Activated CD4-positive, alpha-beta T cell treated with anti-CD3 and anti-CD28 coated beads, Interleukin-2, amount 50 U/mL, for 48 hours (primary cell): ENCODE measurements at places on chromosomes 5 and 9.

DNA sequence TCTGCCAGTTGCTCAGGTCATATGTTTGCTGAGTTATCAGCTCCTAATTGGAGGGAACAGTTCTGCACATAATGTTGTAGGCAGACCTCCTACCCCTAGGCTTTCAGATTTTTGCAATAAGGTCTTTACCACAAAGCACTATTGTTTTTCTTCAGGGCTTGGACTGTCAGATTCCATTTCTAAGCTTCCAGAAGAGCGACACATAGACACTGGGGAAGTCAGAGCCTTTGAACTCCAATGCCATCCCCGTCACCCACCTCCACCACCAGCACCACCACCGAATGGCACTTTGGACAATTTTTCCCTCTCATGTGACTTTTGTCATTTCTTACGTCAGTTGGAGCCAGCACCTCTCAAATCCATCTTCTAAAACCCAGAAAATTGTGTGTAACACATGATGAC lies 28.3 kb upstream of the SPRY4 start:
- no peak for DNase-seq

- no peak for DNase-seq
These were observed 35.9 kb downstream of the ZNF618 start for GRCh38 chr9:113911850-113912557.

- no peak for DNase-seq
These were observed 4.0 kb downstream of the PTGES2 start for GRCh38 chr9:128123451-128124080.

DNA sequence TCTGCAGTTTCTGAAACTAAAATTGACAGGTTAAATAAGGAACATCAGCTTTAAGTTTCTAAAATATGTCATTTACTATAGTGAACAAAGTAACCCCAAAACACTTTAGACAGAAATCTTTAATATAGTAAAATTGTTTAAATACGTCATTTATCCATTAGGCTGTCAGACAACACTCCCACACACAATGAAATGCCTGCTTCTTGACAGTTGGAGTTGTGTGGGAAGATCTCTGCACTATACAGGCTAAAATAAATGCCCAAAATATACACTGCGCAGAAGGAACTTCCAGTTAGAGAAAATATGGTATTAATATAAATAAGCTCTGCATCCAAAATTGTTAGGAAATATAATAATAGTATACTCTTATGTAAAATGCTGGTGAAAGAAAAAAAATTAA lies 794.4 kb downstream of the CDH18 start:
- no peak for DNase-seq

- DNase-seq = no peak
These were observed 238.5 kb downstream of the KIF4B start for GRCh38 chr5:155252025-155252424.

GRCh38 chr5:115520191-115520590 lies 24.4 kb downstream of the FEM1C start:
- DNase-seq = no peak

- no peak for DNase-seq
These were observed 358.3 kb upstream of the IRX1 start for GRCh38 chr5:3237276-3237868.

DNA sequence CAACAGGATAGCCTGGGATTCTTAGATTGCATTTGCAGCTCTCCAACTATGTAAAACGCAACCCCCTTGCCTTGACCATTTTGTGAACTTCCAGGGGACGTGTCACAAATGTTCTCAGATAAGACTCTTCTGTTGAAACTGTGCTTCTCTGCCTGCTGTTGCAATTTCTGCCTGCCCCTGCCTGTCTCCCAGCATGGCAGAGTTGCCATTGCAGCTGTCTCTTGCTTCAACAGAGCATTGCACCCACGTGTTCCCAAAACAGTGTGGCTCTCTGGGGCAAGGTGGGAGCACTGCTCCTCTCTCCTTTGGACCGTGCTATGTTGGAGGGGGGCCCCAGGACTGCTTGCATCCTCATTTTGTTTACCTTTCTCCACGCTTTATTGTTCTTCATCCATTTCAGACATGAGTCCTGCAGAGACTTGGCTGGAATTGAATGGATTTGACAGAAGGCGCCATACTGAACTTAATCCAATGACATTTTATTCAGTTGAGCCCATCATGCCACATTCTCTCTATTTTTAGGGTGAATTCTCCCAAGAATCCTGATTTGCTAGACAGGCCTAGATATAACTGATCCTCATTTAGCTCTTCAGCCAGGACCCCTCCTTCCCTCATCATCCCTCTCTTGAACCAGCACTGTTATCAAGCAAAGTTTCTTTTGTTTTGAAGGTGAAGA lies 90.7 kb downstream of the MAT2B start:
- no peak for DNase-seq

- DNase-seq = no peak
These were observed 38.8 kb upstream of the SPRY4 start for GRCh38 chr5:142363619-142363963.

DNA sequence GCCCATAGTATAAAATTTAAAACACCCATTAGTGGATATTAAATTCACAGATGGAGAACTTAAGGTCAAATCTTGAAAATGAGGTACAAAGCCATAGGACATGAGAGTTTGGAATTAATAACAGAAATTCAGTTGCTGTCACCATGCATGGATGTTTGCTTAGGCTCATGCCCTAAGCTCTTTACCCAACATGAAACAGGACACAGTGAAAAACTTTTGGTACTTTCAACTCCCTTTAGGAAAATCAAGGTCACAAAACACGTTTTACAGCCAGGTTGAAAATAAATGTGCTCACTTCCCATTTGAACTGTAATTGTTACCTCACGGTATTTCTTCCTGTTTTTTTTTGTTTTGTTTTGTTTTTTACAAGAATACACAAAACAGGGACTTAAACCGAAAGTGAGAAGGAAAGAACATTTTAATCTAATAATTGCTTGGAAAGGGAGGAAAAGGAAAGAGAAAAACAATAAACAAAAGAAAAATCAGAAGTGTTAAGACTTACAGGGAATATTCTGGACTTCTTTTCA lies 6.1 kb upstream of the TOPORS start:
- no peak for DNase-seq

GRCh38 chr5:65695162-65695755 lies 26.6 kb downstream of the SGTB start:
- no peak for DNase-seq

GRCh38 chr5:179276838-179277395 lies 68.3 kb downstream of the ADAMTS2 start:
- DNase-seq = no peak

GRCh38 chr5:163261647-163262269 lies 175.6 kb upstream of the CCNG1 start:
- no peak for DNase-seq

GRCh38 chr5:152271420-152271819 lies 133.7 kb downstream of the NMUR2 start:
- no peak for DNase-seq

GRCh38 chr9:73269430-73270101 lies 117.9 kb downstream of the ANXA1 start:
- DNase-seq = no peak

- no peak for DNase-seq
These were observed 68.1 kb upstream of the SIMC1 start for GRCh38 chr5:176170084-176170483.

DNA sequence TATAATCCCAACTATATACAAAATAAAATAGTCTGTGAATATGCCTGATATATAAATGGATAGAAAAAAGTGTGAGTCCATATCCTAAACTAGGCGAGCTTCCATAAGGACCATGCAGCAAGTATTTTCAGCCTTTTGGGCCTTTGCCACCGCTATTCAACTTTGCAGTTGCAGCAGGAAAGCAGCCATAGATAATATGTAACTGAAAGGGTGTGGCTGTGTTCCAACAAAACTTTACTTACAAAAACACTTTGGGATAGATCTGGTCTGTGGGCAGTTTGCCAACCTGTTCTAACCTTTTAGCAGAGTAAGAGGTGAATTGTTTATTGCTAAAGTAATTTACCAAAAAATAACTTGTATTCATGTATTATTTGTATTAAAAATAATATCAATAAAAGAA lies 127.8 kb upstream of the GPR151 start:
- no peak for DNase-seq

DNA sequence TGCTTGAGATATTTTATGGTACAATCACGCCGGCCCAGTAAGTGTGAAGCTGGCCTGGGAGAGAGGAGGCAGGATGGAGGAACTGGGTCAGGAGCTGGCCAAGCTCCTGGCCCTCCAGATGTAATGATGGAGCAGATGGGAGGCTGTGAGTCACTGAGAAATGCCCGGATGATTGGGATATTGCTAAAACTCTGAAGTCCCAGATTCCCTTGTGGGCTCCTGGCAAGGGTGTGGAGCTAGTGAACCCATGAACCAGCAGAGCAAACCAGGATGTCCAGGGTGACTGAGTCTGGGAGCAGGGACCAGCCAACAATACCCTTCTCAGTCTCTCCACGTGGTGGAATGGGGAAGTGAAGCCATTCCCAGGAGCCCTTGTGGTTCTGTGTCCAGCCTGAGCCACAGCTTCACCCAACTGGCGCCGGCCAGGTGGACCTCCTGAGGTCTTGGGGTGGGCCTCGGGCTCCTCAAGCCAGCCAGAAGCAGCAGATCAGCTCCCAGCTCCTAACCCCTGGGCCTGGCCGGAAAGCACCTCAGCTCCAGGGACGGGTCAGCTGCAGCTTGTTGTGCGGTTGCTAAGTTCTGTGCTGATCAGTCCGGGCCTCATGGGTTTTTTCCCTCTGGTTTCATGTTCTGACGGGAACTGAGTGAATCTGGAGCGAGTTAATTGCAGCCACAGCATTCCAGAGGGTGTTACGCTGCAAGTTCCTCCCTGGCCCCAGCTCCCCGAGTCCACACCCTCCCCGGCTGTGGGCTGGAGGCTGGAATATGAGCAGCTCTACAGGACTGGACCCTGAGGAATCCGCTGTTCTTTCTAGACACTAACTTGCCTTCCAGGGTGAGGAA lies 37.6 kb downstream of the DUSP1 start:
- no peak for DNase-seq
